ENCODE measurements at places on chromosomes 3 and 15.

DNA sequence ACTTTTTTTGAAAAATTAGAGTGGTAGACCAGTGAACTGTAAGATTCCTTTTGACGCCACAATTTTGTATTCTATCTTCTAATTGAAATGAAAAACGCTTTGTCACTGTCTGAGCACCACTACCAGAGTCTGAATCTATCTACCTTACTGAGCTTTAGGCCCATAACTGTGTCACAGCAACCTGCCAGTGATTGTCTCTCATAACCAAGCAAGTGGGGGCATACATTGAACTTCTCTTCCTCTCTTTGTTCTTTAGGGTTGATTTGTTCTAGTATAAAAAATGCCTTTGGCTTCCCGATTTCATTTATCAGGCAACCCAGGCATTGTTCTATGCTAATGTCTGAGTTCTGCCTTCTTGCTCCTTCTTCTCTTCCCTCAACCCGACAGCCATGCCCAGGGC, 142.6 kb downstream of the BBX start:
- DNase-seq: no peak

- DNase-seq: no peak
Measured at GRCh38 chr3:189941679-189942078, 179.0 kb downstream of the P3H2 start.

- DNase-seq: no peak
Measured at GRCh38 chr15:82970078-82970686, 15.8 kb upstream of the RAMAC start.

- DNase-seq: no peak
Measured at GRCh38 chr3:63911509-63911872, 692 bp downstream of the SCAANT1 start.

DNA sequence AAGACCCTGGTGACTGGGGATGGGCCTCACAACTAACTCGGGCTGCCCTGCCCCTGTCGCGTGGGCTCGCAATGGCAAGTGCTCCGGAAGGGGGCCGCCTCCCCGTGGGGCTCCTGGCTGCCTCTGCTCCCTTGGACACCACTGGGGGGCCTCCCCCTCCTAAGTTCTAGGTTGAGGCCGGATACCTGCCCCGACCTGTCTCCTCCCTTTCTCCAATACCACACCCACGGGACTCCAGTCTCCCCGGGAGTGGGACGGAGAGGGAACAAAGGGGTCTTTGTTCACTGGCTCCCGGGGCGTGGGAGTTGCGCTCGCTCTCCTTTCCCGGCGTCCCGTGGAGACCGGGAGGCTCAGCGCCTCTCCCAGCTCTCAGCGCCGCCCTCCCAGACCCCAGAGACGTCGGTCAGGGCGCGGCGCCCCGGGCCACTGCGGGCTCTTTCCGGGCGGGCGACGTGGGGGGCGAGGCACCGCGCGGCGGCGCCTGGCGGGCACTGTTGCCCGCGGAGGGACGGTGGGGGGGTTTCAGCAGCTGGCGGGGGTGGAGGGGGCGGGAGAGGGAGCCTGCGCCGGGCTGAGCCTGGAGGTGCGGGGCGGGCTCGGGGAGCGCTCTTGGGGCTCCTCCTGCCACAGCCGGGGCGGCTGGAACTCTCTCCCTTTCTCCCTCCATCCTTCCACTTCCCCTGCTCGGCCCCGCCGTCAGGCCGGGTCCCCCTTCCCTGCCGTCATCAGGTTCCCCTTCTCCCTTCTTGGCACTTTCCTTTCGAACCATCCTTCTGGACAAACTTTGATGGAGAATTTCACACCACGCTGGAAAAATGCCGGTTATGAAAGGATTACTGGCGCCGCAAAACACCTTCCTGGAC, at the start of gene KCNH8:
KCNH8 (plus strand) TSS at position 606 of the 863 bp plus-strand sequence; CDS start at position 816, 210 bp downstream.
- DNase-seq: peak; percentile 73

GRCh38 chr3:133549565-133549964, 23.9 kb upstream of the CDV3 start:
- DNase-seq: no peak

DNA sequence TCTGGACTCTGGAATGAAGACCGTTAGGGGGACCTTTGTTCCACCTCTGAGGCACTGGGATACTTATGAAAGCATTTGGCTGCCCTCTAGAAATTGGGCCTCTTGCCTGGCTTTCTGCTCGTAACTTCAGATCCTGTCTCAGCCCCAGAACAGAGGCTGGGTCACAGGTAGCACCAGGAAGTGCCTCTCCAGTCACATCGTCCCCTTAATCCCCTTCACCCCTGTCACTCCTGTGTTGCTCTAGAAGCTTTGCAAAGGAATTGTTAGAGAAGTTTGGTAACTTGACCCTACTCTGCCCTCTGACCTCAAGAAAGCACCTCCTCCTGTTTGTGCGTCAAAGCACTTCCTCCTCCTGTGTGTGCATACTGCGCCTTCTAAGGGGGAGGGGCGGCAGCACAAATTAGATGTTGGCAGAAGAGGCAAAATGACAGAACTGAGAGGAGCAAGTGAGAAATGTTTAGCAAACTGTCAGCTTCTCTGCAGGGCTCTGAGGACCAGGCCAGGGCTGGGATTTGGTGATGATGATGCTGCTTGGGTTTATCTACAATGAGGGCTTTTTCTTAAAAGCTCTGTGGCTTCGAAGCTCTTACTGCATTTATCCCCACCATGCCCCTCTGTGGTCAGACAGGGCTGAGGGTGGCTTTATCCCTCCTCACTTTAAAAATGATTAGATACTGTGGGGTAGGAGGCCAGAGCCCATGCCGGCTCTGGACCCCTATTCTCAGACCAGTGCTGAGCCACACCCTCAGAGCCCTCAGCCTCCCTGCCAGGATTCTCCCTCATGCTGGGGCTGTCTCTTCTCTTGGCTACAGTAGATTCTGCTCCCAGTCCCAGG, 76.2 kb downstream of the LARS2 start:
- DNase-seq: no peak

- DNase-seq: no peak
Measured at GRCh38 chr15:40443846-40444245, 3.1 kb downstream of the BAHD1 start.

DNA sequence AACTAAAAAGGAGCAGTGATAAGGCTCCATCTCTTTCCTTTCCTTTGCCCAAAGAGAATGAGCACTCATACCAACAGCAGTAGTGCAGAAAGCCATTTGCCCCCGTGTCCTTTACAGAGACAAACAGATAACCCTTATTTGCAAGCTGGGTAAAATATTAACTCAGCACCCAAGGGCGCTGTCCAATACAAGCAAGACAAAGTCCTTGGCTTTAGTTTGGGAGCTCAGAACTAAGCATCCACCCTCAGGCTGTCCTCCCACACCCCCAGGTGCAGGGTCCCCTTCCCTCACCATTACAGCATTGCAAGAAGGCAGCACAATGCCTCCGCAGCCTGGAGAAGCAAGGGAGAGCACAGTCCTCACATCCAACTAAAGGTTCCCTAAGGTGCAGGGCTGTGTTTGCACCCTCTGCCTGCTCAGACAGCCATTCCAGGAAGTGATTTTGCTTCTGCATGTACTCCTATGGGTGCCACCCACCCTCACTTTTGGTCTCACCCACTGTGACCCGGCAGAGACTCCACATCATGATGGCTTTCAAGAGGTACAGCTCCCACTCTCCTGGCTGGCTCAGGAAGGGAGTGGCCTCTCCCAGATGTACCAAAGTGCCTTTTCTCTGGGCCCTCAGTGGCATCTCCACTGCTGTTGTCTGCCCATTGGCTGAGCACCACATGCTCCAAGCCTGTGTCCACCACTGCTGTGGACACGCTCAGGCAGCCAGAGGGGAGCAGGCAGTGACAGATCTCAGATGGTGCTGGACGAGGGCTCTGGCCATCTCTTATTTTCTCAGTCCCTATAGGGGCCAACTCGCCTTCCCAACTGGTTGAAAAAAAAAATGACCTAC, 34.1 kb upstream of the HES1 start:
- no peak for DNase-seq

- no peak for DNase-seq
Measured at GRCh38 chr3:135137296-135137695, 342.2 kb downstream of the EPHB1 start.

- DNase-seq: no peak
Measured at GRCh38 chr15:63040954-63041353, 1.6 kb upstream of the TPM1 start.

GRCh38 chr15:74006774-74007639, 12.5 kb downstream of the PML start:
- DNase-seq: no peak
